Activated CD8-positive, alpha-beta memory T cell treated with anti-CD3 and anti-CD28 coated beads for 1 hour (primary cell): ENCODE measurements at places on chromosomes 6 and 20.

DNA sequence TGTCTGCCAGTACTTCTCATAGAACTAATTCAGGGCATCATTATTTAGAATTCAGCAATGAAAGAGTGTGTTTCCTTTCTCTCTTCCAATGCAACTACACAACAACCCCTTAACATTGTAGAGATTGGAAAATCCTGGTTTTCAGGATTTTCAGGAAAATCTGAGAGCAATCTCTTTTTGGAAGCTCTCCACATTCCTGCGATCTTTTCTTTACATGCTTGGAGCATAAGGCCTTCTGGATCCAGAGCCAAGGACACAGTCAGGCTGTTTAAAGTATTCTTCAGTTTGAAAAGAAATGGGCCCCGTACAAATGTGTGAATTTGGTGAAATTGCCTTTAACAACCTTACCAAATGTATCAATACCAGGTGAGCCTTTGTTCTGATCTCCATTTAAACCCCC is 469.7 kb downstream of the PKHD1 start:
- no peak for DNase-seq

- DNase-seq: no peak
These were observed 109.8 kb upstream of the TMEM170B start for GRCh38 chr6:11427723-11428245.

GRCh38 chr6:16836144-16836981 is 75.1 kb upstream of the ATXN1 start:
- no peak for DNase-seq

GRCh38 chr6:96301781-96302180 is 219.8 kb upstream of the UFL1 start:
- DNase-seq: no peak

GRCh38 chr6:19525673-19526072 is 311.5 kb upstream of the ID4 start:
- no peak for DNase-seq

DNA sequence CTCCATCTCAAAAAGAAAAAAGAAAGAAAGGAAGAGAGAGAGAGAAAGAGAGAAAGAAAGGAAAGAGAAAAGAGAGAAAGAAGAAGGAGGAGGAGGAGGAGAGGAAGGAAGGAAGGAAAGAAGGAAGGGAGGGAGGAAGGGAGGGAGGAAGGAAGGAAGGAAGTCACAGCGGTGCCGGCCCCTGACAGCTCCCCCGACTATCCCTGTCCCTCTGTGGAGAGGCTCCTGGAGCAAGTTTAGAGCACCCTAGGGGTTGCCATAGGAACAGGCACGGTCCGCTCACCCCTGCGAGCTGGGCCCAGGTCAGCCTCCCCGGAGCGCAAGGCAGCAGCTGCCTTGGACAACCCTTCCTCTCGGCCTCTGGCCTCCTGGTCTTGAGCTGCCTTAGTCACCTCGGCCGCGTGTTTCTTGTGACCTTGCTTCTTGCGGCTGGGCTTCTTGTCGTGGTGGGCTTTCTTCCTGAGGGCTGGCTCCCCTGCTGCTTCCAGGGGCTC is 6.8 kb downstream of the BNIP5 start:
- no peak for DNase-seq

DNA sequence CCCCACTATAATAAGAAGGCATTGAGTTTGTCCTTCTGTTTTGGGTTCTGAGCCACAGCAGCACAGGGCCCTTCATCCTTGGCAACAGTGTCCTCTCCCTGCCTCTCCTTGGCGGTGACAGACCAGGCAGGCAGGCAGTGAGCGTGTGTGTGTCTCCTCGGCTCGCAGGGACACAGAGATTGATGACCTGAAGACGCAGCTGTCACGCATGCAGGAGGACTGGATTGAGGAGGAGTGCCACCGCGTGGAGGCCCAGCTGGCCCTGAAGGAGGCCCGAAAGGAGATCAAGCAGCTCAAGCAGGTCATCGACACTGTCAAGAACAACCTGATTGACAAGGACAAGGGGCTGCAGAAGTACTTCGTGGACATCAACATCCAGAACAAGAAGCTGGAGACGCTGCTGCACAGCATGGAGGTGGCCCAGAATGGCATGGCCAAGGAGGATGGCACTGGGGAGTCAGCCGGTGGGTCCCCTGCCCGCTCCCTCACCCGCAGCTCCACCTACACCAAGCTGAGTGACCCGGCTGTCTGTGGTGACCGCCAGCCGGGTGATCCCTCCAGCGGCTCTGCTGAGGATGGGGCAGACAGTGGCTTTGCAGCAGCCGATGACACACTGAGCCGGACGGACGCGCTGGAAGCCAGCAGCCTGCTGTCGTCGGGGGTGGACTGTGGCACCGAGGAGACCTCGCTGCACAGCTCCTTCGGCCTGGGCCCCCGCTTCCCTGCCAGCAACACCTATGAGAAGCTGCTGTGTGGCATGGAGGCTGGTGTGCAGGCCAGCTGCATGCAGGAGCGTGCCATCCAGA is 24.0 kb downstream of the SDCBP2 start:
- DNase-seq: no peak

DNA sequence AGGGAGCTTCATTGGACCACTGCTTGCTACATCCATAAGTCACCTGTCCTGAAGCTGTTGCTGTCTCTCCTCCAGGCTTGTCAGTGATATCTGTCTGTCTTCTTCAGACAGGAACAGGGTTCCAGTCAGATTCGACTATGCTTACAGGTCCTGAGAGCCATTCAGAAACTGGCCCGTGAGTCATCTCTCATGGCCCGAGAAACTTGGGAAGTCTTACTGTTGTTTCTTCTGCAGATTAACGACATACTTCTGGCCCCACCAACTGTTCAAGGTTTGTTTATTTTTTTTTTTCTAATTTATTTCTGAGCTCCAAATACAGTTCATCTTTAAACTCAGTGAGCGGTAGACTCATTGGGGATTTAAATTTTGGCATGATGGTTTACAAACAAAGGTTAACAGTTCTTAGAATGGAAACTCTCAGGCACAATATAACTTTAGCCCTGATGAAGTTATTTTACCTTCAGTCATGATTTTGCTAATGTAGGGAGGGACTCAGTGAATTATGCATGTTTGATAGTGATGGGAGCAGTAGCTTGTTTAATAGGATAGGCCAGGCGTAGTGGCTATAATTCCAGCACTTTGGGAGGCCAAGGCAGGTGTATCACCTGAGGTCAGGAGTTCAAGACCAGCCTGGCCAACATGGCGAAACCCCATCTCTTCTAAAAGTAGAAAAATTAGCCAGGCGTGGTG is 24.7 kb downstream of the RALGAPB start:
- no peak for DNase-seq

- no peak for DNase-seq
These were observed 995 bp downstream of the RSPO4 start for GRCh38 chr20:1001116-1001515.

- no peak for DNase-seq
These were observed 62.0 kb upstream of the CD93 start for GRCh38 chr20:23147964-23148730.

DNA sequence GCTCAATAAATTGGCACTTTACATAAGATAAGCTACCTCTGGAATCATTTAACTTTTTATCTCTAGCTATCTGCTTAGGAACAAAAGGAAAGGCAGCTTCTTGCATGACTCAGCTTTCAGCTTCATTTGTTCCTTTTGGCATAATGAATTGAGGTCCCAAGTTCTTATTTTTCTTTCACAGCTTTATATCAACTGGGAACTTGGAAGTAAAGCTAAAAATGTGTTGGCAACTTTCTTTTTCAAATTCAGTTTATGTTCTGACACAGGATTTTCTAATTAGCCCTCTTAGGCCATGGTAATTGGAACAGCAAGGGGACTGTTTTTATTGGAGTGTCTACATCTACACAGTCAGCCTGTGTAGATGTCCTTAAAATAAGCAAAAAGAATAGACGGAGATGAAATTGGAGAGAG is 55.2 kb upstream of the MRAP2 start:
- no peak for DNase-seq

- DNase-seq: no peak
These were observed 197.4 kb downstream of the JARID2 start for GRCh38 chr6:15443119-15443830.

GRCh38 chr6:112153926-112154607 is 66.7 kb downstream of the FAM229B start:
- no peak for DNase-seq

GRCh38 chr6:7150381-7151064 is 42.8 kb downstream of the RREB1 start:
- no peak for DNase-seq

DNA sequence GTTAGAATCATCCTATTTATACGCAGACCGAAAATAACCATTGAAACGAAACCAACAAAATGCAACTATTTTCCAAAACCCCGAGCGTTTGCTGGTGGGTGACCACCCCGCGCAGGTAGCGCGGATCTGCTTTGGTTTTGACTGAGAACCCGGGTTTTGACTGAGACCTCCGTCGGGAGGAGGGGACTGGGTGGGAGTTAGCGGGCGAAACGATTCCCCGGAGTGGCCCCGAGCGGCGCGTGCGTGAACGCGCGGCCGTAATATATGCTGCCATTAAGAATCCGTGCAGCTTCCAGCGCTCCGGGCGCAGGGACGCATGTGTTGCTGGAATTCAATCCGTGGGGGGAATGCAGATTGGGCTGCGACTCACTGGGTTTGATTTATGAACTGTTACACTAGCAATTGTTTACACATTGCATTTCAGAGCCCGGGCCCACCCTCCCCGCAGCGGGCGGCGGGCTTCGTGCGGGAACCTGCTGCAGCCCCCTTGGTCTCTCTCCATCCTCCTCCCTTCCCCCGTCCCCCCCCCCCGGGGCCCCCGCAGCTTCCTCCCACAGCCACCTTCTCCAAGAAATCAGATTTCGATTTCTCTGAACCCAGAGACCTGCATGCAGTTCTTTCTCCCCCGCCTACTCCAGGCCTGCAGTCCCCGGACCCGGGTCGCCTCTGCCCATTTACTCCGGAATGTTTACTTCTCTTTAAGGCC is 9.9 kb downstream of the NRN1 start:
- no peak for DNase-seq

DNA sequence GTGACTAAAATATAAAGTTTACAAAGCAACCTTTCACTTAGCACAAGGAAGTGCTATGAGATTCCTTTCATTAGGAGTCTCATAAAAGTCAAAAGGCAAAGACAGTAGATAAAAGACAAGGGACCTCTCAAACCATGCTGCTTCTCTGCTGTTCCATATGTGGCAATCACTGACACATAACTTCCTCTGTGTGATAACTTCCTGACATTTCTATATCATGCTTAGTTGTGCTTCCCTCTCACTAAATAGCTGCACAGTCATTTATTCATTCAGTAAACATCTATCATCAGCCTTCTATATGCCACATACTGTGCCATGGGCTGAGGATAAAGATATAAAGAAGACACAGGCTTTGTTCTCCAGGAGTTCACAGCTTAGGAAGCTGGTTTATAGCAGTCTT is 214.8 kb upstream of the GRIK2 start:
- DNase-seq: no peak

DNA sequence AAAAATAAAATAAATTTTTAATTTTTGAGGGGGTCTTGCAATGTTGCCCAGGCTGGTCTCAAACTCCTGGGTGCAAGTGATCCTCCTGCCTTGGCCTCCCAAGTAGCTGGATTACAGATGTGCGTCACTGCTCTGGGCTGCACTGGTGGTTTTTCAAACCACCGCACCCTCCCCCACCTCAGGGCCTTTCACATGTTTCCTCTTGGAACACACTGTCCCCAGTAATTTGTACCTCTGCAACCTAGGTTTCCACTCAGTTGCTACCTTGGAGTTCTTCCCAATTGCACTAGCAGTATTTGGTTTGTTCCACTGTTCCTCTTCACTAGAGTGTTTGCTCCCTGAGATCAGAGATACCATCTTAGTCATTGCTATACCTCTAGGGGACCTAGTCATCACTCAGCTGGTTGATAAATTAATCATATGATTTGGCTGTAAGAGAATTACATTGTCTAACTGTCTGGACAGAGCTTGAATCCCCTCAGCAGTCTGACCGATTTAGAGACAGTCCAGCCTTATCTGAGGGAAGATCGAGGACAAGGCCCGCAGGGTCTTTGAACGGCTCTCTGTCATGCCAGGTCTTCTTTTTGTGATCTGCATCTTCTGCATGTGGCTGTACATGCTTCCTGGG is 32.0 kb downstream of the CEP43 start:
- no peak for DNase-seq

DNA sequence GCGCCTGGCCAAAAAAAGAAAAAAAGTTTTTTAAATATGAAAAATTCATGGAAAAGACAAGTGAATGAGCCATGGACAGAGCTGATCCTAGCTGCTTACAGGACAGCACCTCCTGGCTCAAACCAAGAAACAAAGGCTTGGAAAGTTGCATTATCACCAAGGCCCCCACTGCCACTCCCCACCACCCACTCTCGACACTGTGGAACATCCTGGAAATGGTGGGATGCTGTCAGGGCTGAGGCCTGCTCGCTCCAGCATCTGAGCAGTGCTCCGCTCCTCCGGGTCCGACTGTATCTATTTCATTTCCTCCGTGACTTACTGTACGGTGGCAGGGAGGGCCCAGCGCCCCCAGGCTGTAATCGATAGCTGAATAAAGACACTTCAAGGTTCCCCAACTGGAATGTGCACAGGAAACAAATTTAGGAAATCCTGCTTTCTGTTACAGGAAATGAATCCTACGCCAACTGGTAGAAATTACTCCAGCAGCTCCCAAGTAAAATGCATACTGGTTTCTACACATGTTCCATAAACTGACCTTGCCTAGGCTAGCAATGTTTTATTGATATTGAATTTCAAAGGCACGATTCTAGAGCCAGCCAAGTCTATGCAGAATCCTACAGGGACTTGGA is 109.5 kb upstream of the NFATC2 start:
- no peak for DNase-seq

- DNase-seq: no peak
These were observed 312.3 kb downstream of the TAF4 start for GRCh38 chr20:61753316-61753942.

- no peak for DNase-seq
These were observed 22.3 kb downstream of the STX7 start for GRCh38 chr6:132490478-132491204.

DNA sequence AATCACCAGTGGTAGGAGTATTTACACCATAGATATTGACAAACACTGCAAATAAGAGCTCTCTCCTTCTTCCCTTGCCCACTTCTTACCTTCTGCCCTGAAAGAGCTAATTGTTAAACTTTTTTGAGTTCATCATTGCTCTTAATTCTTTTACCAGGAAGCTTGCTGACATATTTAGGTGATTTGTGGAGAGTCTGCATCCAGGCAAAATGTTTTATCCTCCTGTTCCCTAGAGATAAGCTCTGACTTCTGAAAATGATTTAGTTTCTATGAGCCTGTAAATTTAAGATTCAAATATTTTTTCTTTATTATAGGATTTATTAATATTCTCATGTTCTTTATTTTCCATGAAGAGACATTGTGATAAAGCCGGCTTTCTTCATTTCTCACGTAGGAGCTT is 81.5 kb downstream of the ADGRB3 start:
- no peak for DNase-seq

DNA sequence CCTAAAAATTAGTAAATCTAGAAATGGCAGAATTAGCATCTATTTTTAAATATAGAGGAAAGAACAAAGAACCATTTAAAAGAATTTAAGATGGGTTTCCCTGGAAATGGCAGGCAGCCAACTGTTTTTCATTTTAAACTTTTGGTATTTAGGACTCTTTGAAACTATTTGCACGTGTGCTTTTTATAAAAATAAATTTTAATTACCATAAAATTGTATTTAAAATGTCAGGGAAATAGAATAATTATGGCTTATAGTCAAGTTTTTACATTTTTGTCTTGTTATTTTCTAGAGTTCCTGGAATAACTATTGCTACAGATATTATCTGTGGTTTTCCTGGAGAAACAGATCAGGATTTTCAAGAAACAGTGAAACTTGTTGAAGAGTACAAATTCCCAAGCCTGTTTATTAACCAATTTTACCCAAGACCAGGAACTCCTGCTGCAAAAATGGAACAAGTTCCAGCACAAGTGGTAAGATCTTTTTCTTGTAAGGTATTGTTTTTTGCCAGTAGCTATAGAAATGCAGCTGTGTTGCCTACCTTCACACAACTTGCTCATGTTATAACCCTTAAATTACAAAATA is 528.7 kb upstream of the SOX4 start:
- DNase-seq: no peak
